Motor neuron (in vitro differentiated cells): ENCODE measurements at places on chromosomes 5 and 9.
A peak's percentile ranks its signal among the peaks of the same experiment; 100 is the strongest.

GRCh38 chr5:158022393-158022792 is 163.4 kb upstream of the CLINT1 start:
- no peak for ATAC-seq

- no peak for ATAC-seq
Observed at GRCh38 chr9:20117986-20118385, 329.1 kb upstream of the SLC24A2 start.

GRCh38 chr9:78470216-78470615 is 173.3 kb downstream of the PSAT1 start:
- ATAC-seq: no peak

- ATAC-seq: no peak
Observed at GRCh38 chr9:109448223-109448622, 49.9 kb downstream of the PTPN3 start.

DNA sequence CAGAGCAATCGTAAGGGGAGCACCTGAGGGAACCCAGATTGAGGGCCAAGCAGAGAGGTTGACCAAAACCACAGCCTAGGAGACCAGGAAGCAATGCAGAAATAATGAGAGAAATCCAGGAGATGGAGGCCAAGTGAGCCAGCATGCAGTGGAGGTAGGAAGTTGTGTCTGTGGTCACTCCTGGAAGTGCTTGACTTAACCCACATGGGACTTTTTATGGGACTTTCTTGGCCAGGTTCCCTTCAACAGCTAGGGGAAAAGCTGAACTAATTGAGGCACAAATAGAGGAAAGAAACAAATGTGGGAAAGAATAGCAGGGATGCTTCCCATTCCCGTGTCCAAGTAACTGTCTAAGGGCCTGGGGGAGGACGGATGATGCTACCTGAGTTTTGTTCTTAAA is 293.2 kb upstream of the CLINT1 start:
- no peak for ATAC-seq

DNA sequence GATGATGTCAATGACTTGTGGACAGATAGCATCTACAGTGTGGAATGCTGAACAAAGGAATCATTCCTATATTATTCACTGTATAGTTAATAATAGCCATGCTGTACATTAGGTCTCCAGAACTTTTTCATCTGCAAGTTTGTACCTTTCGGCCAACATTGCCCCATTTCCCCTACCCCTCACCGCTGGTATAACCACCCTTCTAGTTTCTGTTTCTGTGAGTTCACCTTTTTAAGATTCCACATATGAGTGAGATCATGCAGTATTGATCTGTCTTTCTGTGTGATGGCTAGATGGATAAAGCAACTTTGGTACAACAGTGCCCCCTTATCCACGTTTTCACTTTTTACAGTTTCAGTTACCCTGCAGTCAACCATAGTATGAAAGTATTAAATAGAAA is 18.8 kb upstream of the ALDH1B1 start:
- ATAC-seq: no peak

DNA sequence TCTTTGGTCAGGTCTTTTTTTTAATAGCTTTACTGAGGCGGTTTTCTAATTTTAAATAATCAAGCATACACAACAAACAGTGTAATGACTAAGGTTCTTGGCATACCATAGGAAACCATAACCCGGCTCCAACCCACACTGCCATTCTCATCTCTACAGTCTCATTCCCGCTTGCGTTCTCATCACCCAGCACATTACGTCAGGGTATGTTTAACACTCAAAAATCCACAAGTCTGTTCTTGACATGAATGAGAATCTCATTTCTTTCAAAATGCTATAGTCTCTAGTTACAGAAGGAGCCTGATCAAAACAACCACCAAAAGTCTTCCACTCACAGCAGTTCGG is 505 bp downstream of the C5orf34 start:
- peak; percentile 52 for ATAC-seq

DNA sequence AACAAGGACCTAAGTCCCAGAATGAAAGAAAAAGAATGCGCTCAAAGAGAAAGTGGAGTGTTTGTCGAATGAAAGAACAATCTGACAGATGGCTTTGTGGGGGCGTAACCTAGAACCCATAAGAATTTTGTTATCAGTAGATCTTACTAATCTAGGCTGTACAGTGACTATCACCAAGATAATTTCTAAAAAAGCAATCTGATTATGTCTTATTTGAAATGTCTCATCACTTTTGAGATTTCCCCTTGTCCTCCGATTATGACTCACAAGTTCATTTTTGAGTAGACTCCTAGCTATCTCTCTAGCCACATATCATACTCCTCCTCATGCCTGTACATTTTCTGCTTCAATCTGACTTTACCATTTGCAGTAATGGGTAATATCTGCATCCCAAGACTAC is 135.6 kb upstream of the SMARCA2 start:
- no peak for ATAC-seq

- no peak for ATAC-seq
Observed at GRCh38 chr5:103565719-103566118, 3.1 kb upstream of the NUDT12 start.

- ATAC-seq: no peak
Observed at GRCh38 chr5:159943326-159943725, 27.0 kb downstream of the ADRA1B start.

- ATAC-seq: no peak
Observed at GRCh38 chr9:93910598-93910997, 44.6 kb downstream of the BARX1 start.

GRCh38 chr5:8769631-8770030 is 776.2 kb downstream of the SEMA5A start:
- no peak for ATAC-seq

DNA sequence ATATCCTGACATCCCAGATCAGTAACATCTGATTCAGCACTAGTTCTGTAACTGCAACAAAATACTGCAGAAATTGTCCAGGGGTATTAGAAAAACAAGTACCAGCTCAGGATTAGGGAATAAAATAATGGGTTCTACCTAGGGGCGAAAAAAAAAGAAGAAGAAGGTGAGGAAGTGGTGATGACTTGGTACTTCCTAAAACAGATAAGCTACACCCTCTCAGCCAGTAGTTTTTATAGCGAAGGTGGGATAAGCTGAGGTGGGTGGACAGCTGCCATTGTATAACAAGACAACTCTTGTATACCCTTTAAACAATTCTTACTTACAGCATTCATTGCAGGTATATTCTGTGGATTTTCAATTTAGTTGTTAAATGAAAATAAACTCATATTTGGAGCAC is 19.1 kb downstream of the RAPGEF6 start:
- no peak for ATAC-seq

- no peak for ATAC-seq
Observed at GRCh38 chr9:98627296-98627695, 81.4 kb downstream of the GABBR2 start.

GRCh38 chr9:5435912-5436311 is 1.8 kb downstream of the PLGRKT start:
- ATAC-seq: no peak

GRCh38 chr5:154712518-154713437 is 42.4 kb upstream of the LARP1 start:
- no peak for ATAC-seq

- ATAC-seq: no peak
Observed at GRCh38 chr5:136028090-136028489, 698 bp upstream of the TGFBI start.

- ATAC-seq: no peak
Observed at GRCh38 chr5:160835376-160835775, 16.6 kb downstream of the ATP10B start.

- ATAC-seq: no peak
Observed at GRCh38 chr5:83924891-83925290, 204.2 kb upstream of the HAPLN1 start.

DNA sequence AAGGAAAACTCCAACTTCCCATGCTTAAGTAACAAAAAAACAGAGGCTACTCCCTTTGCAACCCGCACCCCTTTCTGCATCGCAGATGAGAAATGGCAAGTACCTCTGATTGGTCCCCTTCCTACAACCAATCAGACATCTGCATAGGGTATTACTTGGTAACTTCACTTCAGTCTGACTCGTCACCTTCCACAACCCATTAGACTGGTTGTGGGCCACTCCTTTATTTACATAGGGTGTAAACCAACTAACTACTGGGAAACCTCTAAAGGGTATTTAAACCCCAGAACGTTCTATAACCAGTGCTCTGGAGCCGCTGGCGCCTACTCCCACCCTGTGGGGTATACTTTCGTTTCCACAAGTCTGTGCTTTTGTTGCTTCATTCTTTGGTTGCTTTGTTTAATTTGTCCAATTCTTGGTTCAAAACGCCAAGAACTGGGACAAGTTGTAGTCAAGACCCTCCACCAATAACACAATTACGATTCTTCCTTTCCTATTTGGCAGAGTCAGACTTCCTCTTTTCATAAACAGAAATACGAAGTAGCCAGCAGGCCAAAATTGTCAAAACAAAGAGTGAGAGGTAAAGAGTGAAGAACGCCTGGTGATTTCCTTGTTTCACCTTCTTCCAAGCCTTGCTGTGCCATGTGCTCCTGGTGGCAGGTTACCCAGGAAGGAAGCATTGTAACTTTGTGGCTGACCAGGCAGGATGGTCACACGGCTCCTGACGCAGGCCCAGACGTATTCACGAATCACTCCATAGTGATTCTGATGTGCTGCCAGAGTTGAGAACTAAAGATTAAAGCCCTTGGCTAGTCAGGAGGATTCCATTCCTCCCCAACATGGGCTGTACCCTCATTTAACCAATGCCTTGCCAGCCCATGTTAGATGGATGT is 477.4 kb downstream of the ARHGEF28 start:
- peak; percentile 74 for ATAC-seq

GRCh38 chr5:149641600-149641999 is 60.3 kb downstream of the ARHGEF37 start:
- no peak for ATAC-seq

GRCh38 chr5:92963800-92964199 is 617.2 kb downstream of the NR2F1-AS1 start:
- ATAC-seq: no peak

GRCh38 chr5:10106806-10107205 is 142.9 kb downstream of the ATPSCKMT start:
- ATAC-seq: no peak

- ATAC-seq: no peak
Observed at GRCh38 chr9:36789886-36790285, 217.2 kb downstream of the MELK start.

- no peak for ATAC-seq
Observed at GRCh38 chr9:34065541-34065940, 16.9 kb upstream of the UBAP2 start.

GRCh38 chr5:168531987-168532864 is 3.1 kb downstream of the FBLL1 start:
- peak; percentile 23 for ATAC-seq

DNA sequence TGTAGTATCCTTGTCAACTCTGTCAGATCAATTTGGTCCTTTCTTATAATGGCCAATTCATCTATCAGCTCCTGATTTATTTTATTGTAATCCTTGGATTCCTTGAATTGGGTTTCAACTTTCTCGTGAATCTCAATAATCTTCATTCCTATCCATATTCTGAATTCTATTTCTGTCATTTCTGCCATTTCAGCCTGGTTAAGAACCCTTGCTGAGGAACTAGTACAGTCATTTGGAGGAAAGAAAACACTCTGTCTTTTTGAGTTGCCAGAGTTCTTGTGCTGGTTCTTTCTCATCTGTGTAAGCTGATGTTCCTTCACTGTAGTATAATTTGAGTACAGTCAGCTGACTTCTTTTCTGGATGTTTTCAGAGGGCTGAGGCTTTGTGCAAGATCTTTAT is 84.5 kb downstream of the CETN3 start:
- no peak for ATAC-seq

DNA sequence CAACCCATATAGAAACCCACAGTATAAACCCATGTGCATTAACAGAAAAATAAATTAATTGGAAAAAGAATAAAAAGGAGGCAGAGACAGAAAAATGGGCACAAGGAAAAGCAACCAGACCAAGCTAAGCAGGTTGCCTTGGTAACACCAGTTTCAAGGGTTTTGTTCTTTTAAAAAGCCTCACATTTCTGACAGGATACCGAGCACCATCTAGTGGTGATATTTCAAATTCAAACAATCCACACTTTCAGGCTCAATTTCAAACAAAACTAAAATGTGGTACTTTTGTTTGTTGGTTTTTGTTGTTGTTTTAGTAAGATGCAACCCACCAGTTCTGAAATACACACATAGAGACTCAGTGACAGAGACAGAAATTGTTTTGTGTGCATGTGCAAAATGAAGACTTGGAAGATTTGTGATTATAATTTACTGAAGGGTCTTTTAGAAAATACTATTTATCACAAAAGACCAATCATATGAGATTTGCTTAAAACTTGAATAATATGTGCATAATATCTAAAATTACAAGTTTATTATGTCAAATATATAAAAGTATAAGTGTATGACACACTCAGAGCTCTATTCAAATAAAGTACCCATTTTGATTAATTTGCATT is 318.2 kb downstream of the SLCO4C1 start:
- peak; percentile 36 for ATAC-seq

GRCh38 chr5:82984786-82985735 is 92.1 kb downstream of the TMEM167A start:
- ATAC-seq: peak; percentile 95

DNA sequence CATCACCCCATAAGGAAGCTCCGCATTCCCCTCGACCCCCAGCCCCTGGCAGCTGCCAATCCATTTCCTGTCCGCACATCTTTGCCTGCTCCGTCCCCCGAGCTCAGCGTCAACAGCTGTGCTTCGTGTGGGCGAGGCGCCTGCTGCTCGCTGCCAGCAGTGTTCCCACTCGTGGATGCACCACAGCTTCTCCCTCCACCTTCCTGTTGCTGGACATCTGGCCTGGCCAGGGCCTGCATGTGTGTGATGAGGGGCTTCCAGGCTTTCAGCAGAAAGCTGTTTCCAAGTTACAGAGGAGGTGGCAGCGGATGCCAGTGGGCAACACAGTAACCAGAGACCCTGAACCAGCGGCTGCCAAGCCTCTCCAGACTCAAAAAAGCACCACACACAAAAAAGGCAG is 86.0 kb downstream of the PRRT1B start:
- ATAC-seq: no peak

- peak; percentile 63 for ATAC-seq
Observed at GRCh38 chr5:157214415-157214814, 33.8 kb downstream of the ITK start.

- no peak for ATAC-seq
Observed at GRCh38 chr5:88045931-88046461, 222.6 kb downstream of the TMEM161B start.
